NCI-H2171 treated with DMSO at 0.1 percent for 48 hours (cell line): ENCODE measurements at places on chromosomes 5 and 9.
A peak's percentile ranks its signal among the peaks of the same experiment; 100 is the strongest.

DNA sequence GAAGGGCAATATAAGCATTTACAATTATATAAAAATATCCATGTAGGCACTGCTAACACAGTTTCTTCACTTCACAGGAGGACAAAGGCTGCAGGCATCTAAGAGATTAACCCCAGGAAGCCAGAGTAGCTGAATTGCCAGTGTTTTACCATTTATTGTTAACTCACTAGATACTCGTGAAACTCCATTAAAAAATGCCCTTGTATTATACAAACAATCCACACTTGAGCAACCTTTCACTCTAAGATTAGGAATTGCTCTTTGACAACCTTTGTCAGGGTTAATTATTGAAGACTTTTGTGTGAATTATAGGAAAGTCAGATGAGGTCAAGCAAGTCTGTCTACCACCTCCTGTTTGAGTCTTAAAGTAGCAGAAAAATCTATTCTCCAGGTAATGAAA lies 317.8 kb downstream of the ADGRV1 start:
- no peak for DNase-seq

DNA sequence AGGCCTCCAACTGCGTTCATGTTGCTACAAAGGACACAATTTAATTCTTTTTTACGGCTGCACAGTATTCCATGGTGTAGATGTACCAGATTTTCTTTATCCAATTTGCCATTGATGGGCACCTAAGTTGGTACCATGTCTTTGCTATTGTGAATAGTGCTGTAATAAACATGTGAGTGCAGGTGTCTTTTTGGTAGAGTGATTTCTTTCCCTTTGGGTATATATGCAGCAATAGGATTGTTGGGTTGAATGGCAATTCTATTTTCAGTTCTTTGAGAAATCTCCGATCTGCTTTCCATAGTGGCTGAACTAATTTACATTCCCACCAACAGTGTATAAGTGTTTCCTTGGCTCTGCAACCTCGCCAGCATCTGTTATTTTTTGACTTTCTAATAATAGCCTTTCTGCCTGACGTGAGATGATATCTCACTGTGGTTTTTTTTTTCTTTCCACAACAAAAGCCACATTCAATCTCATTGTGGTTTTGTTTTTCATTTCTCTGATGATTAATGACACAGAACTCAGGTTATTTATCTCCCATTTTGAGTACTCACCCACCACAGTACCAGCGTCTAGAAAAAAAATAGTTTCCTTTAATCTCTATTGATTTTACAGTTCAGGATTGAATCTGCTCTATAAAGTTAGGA lies 21.9 kb downstream of the ARRDC3 start:
- no peak for DNase-seq

DNA sequence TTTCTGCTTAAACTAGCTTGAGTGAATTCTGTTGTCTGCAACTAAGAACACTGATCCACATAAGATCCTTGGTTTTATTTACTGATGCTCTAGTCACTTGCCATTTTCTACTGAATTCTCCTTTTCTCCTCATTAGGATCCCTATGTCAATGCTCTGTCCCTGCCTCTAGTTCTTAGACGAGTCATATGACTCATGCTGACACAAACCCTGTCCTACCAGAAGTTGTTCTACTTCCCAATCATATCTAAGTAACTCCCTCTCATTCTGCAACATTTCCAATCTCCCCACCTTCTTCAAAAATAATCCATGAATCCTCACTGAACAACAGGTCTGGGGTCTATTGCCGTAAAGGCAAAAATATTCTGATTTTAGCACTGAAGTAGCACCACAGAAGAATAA lies 47.1 kb upstream of the DMRT1 start:
- no peak for DNase-seq

DNA sequence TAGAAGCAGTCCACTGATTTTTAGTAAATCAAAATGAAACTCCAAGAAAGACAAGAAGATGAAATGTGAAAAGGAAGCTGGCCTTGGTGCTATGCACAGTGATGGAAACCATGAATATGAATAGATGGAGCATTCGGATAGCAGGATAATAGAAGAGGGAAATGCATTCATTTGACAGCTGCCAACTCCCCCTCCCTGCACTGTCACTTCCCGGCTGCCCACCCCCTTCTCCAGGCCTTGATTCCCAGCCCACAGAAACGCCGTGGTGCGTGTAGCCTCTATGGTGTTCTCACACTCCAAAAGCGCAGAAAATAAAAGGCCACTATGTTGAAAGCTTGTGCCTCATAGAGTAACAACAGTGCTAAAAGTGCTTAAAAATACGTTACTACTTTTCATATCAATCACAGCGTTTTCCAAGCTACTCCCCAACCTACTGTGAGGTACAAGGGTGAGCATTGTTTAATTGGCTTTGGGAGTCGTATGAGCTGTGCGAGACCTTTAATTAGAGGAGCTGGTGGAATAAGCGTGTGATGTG lies 26.1 kb upstream of the IFNK start:
- DNase-seq, result no peak

GRCh38 chr5:9230355-9230754 lies 315.5 kb downstream of the SEMA5A start:
- no peak for DNase-seq

GRCh38 chr5:9894571-9895301 lies 264.6 kb upstream of the TAS2R1 start:
- DNase-seq, result peak; percentile 56

GRCh38 chr9:94913550-94913949 lies 187.1 kb downstream of the AOPEP start:
- DNase-seq, result no peak

- DNase-seq, result no peak
Observed at GRCh38 chr9:132602207-132602606, 19.8 kb downstream of the BARHL1 start.

DNA sequence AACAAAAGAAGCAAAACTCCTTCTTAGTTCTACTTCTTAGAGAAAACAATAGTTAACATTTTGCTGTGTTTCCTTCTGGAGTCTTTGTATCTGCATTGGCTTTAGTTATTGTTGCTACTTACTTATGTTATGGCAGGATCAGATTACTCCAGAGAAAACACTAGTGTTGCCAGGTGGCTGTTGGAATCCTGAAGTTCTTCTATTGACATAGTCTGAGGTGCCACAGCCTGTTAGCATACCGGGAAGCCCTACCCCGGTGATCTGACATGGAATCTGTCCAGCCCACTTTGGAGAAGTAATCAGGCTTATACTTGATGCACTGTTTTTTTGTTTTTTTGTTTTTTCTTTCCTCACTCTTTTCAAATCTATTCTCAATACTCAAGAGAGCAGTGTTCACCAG lies 68.5 kb upstream of the CEP78 start:
- peak; percentile 90 for DNase-seq

GRCh38 chr5:160158087-160158486 lies 38.8 kb upstream of the PWWP2A start:
- no peak for DNase-seq

GRCh38 chr5:31144364-31144763 lies 49.1 kb upstream of the CDH6 start:
- no peak for DNase-seq

- DNase-seq, result no peak
Observed at GRCh38 chr9:128411364-128412119, 9.1 kb upstream of the CERCAM start.

DNA sequence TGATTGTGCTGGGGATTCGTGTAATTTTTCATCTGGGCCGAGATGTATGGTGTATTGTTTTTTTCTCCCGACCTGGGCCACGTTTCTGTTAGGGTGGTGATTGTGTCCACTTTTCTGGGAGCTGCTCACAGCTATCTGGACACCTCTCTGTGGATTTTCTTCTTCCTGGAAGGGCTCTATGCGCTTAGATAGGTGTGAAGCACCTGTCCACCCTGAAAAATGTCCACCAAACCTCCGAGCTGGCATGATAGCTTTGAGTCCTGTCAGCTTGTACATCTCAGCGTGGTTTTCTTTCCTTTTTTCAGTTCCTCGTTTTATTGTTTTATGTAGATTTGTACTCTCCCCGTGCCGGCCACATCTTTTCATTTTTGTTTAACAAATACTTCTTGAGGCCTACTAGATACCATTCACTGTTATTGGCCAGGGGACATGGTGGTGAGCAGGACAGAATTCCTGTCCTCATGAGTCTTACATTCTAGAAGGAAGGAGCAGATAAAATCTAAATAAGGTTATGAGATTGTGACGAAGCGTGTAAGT lies 1.1 kb downstream of the UGCG start:
- DNase-seq, result peak; percentile 43

DNA sequence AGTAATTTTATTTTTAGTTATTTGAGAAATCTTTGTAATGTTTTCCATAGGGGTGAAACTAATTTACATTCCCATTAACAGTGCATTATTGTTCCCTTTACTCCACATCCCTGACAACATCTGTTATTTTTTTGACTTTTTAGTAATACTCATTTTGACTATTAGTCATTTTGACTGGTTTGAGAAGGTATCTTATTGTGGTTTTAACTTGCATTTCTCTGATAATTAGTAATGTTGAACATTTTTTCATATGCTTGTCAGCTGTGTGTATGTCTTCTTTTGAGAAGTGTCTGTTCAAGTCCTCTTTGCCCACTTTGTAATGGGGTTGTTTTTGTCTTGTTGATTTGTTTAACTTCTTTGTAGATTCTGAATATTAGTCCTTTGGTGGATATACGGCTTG lies 27.5 kb downstream of the CCDC152 start:
- no peak for DNase-seq

DNA sequence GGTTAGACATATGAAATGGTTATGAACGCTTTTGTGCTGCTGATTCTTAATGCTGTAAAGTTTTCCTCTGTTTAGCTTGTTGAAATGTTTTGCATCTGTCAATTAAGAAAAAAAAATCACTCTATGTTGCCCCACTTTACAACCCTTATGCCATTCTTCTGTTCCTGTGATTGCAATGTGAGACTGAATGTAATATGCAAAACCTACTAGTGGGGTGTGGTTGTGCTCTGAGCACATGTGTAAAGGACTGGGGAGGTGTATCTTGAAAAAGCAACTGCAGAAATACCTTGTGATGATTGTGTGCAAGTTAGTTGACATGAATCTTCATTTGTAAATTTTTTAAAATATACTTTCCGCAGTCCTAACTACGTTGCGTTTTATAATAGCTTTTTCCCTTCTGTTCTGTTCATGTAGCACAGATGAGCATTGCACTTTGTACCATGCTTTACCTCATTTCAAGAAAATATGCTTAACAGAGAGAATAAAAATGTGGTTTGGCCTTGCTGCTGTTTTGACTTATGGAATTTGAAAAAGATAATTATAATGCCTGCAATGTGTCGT lies 357.0 kb upstream of the PIK3R1 start:
- DNase-seq, result peak; percentile 16

DNA sequence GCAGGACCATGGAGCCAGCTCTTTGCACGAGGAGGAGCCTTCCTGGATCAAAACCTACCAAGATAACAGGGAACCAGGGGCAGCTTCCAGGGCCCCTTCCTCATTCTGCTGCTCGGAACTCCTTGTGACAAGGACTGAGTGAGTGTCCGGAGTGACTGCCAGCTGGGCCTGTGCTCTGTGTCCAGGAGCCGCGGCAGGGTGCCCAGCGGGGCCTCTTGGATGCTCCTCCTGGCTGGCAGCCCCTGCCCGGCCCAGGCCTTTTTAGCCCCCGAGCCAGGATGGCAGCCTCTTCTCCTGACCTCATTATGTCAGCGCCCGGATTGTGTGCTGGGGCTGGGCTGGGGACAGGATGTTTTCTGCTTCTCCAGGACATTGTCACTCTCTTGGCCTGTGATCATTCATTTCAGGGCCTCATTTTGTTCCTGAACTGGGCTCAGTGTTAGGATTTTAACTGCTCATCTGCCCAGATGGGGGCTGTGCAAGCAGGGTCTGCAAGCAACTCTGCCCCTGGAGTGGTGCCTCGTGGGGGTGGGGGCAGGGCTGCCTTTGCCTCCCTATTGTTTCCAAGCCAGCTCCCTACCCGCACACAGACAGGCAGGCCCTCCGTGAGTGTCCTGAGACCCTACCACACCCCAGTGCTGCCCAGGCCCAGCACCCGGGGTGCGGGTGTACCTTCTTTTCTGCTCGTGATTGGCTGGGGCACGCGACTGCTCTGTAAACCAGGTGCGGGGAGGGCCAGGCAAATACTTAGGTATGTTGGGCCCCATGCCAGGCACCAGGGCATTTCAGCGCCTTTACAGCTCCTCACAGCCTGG lies 161.6 kb downstream of the COL23A1 start:
- no peak for DNase-seq

DNA sequence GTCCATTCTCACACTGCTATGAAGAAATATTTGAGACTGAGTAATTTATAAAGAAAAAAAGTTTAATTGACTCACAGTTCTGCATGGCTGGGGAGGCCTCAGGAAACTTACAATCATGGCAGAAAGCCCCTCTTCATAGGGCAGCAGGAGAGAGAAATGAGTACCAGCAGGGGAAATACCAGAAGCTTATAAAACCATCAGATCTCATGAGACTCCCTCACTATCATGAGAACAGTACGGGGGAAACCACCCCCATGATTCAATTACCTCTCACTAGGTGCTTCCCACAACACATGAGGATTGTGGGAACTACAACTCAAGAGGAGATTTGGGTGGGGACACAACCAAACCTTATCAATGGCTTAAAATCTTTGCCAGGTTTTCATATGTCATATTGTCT lies 20.3 kb upstream of the TENT4A start:
- DNase-seq, result no peak
